Cardiac muscle cell (in vitro differentiated cells and primary cell): ENCODE measurements at places on chromosomes 16 and 17.

- no peak for DNase-seq
Observed at GRCh38 chr17:31388351-31388750, 3.1 kb upstream of the RAB11FIP4 start.

- DNase-seq: no peak
Observed at GRCh38 chr17:65079489-65079900, 23.0 kb upstream of the GNA13 start.

- no peak for DNase-seq
Observed at GRCh38 chr16:89600956-89601355, 12.5 kb upstream of the DPEP1 start.

DNA sequence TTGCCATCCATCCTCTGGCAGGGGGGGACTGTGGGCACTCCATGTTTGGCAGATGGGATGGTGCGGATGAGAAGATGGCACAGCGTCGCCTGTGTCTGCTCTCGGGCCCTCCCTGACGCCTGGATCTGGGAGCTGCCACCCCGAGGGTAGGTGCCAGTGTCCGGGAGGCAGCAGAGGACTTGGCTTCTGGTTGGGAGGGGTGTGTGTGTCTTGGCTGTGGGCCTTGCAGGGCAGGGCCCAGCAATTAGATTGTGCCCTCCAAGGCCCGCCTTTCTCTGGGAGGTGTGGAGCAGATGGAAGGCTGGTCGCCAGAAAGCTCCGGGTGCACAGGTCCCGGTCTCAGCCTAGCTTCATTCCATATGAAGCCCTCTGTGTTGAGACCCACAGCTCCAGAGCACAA lies 1.4 kb downstream of the RAP1GAP2 start:
- DNase-seq: no peak

DNA sequence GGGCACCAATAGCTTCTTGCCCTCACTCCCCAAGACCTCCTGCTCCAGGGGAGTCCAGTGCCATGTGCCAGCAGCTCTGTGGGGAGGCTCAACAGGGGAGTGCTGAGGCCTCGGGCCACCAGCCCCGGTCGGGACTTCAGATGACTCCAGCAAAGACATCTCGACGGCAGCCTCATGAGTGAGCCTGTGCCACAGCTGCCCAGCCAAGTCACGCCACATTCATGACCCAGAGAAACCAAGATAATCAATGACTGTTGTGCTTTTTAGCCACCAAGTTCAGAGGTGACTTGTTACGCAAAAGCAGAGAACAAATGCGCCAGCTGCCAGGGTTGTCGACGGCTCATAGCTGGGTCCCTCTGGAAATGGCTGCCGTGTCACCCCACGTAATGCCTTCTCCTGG lies 157.5 kb downstream of the BANP start:
- no peak for DNase-seq

DNA sequence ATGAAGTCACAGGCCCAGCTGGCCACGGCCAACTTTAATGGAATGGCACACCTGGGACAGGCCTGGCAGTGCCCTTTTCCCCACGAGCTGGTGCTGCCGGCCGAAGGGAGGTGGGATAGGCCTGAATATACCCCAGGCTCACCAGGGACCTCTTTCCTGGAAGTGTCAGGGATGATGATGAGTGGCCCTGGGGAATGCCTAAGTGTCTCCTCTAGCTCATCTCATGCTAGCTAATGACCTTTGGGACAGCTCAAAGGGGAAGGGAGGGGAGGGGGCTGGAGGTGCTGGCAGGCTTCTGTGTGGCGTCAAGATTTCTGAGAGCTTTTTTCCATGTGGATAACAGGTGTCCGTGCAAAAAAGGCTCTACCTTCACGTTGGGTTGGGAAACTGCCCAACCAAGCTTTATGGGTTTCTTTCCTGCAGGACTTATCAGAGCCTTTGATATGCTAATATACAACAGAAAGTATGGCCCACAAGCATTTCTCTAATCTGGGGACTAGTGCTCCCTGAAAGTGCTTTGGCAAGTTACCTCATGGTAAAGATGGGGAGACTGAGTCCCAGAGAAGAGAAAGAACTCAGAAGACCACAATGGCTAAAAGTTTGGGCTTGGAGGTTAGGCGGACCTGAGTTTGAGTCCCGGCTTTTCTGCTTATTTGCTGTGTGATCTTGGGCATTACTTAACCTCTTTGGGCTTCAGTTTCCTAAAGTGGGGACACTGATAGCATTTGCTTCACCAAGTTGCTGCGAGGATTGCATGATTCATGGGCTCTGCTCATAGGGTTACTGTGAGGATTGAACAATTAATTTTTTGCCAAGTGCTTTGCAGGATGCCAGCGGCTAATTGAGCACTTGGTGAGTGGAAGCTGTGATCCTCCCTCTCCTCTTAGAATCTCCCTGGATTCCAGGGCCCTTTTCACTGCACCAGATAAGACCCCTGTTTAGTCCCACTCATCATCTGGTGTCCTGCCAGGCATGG lies 14.0 kb downstream of the ADGRG1 start:
- no peak for DNase-seq

DNA sequence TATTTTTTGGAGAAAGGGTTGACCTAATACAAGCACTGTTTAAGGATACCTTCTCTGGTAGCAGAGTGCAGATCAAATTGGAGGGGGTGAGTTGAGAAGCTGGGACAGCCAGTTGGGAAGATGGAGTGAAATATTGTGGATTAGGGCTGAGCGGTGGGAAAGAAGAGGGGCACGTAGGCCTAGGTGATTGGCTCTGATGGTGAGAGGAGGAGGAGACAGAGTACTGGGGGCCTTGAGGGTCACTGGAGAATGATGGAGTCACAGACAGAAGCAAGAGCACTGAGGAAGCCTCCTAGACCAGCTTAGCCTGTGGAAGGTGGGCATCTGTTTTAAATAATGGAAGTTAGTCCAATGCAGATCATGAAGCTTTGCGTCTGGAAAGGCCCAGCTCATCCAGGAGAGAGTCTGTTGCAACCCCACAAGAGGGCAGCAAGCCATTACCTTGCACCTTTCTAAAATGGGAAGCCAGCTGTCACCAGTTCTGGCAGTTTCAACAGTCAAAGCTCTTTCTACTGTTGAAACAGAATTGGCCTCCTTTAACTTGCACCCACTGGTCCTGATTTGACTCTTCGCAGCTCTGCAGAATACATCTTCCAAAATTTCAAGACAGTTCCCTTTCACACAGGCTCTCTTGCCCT lies 11.8 kb downstream of the SLC9A5 start:
- DNase-seq: peak; percentile 77

GRCh38 chr17:48981927-48982539 lies 13.6 kb upstream of the GIP start:
- no peak for DNase-seq

- DNase-seq: no peak
Observed at GRCh38 chr17:68768804-68769203, 167.6 kb upstream of the FAM20A start.

DNA sequence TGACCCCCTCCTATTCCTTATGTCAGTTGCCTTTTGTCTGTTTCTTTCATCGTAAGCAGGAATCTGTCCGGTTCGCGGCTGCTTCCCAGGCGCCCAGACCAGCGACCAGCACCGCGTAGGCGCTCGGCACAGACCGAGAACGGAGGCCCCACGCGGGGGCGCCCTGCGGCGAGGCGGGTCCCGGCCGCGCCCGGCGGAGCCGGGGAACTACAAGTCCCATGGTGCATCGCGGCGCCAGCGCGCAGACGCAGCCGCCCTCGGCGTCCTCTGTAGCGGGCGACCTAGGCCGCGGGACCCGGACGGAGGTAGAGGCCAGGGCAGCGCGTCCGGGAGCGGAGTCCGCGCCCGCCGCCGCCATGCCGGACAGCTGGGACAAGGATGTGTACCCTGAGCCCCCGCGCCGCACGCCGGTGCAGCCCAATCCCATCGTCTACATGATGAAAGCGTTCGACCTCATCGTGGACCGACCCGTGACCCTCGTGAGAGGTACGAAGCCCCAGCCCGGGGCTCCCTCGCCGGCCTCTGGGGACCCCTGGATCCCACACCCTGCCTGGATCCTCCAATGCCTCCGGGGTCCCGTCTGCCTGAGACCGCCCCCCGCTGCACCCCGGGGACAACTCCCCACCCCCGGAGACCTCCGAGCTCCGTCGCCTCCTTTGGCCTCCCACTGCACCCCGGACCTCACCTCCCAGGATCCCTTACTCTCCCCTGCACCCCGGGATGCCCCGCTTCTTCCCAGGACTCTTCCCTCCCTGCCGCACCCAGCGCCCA lies at the start of gene NDUFB10:
TSS of gene NDUFB10 (plus strand) at position 270 of the 771 bp plus-strand sequence. CDS start at position 357, 87 bp downstream.
- DNase-seq: peak; percentile 96

GRCh38 chr17:28702026-28702751 lies 9.5 kb downstream of the PROCA1 start:
- DNase-seq: no peak

- no peak for DNase-seq
Observed at GRCh38 chr17:2143332-2143731, 88.4 kb downstream of the HIC1 start.

- no peak for DNase-seq
Observed at GRCh38 chr17:15381707-15382106, 40.3 kb upstream of the TEKT3 start.

DNA sequence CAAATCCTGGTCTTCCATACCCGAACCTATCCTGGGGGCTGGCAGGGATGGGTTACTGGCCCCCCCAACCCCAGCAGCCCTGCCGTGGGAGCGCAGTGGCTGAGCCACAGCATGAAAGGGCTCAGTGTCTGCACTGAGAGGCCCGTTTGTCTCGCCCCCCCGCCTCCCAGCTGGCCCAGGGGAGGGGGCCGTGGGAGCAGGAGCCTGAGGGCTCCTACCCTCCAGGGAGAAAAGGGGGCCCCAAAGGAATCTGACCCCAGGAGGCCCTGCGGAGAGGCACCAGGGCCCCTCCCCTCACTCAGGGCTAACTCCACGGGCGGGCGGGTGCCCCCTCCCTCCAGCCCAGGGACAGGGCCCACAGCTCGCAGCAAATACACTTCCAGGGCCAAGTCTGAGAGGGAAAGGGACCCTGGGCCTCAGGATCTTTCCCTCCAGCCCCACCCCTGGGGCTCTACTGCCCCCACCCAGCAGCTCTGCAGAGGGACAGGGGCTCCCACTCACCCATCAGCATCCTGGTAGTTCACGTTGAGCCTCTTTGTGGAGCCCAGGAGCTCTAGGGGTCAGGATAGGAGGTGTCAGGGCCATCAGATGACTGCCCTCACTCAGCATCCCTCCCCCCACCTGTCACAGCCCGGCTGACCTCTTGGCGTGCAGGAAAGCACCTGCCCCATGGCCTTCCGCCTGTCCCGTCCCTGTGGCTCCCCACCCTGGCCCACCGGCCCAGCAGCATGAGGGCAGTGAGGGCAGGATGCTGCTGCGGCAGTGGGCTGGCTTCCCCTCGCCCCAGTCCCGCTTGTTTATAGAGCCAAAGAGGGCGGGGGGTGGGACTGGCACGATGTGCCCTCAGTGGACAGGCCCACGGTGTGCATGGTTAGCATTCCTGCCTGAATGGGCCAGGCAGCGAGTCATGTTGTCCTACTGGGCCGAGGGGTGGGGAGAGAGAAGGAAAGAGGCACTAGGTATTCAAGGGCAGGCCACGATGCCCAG lies 7.3 kb downstream of the CASKIN2 start:
- DNase-seq: no peak

GRCh38 chr17:36813357-36813756 lies 123.9 kb upstream of the LHX1 start:
- DNase-seq: no peak

DNA sequence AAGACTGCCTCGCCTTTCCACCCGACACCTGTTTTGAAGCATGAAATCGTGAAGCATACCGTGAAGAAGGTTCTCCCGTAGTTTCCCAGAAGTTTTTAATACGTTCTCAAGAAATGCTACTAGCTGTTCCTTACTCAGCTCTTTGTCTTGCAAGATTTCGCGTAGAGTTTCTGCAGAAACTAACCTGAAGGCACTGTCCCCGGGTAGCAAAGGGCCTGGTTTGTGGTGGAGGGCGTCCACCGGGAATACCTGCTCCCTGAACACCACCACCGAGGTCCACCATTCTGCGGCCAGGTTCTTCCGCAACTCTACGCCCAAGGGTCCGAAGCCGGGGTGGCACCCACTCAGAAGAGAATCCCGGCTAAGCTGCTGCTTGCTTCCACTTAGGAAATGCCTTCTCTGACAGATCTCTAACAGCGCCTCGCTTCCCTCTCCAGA lies 487 bp downstream of the POLG2 start:
- DNase-seq: peak; percentile 79

GRCh38 chr17:14205992-14206461 lies 30.6 kb downstream of the CDRT15 start:
- DNase-seq: no peak

DNA sequence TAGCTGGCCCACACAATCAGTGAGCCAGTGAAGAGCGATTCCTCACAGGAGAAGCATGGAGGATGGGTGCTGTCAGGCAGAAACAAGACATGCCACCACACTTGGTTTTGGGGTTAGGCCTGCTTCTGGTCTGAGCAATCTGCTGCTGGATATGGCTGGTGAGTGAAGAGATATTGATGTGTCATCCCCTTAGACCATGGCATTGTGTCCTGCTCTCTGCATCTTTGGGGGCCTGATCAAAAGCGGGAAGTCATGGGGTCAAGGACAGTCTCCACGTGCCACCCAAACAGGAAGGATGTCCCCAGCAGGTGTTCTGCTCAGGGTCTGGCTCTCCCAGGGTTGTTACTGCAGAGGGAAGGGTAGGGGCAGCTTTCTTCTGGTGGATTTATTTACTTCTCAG lies 140.7 kb downstream of the PRKCB start:
- DNase-seq: no peak

GRCh38 chr16:7820816-7821215 lies 488.2 kb downstream of the RBFOX1 start:
- no peak for DNase-seq
